ENCODE measurements at places on chromosomes 2 and 18. TPM values are rescaled to one million over a fixed set of nuclear protein-coding genes. Genes with fewer than 3 reads are reported as not detected.

The INO80B gene
- 39.2 TPM for total RNA-seq

The AQP12A gene
- total RNA-seq: not detected

The CAPN14 gene
- total RNA-seq: 0.65 TPM

The NPPC gene
- 1.1 TPM for total RNA-seq

The DOK6 gene
- not detected for total RNA-seq

The CHN1 gene
- total RNA-seq: 5.3 TPM

The SERPINB11 gene
- not detected for total RNA-seq

The FER1L5 gene
- total RNA-seq: not detected

GRCh38 chr18:66571845-66572244 lies 32.0 kb downstream of the CDH19 start:
- H3K36me3 ChIP-seq: no peaks in the 10 kb centered on the region
- no peak overlapping the region for H3K27ac ChIP-seq
- no peak overlapping the region for H3K4me3 ChIP-seq

DNA sequence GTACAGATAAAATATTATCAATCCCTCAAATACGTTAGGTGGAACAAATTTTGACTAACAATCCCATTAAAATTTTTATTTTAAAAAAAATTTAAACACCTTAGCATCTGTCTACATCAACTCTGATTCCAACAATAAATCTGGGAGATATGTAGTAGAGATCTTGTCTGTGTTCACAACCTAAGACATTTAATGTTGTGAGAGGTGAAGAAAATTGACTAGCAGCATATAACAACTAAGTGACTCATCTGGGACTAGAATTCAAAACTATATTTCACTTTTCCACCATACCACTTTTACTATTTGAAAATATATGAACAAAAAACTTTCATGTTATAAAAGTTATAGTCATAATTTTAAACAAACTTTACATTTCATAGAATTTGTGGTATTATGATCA lies 97.9 kb downstream of the ATAD2B start:
- DNase-seq: no peak
- H3K27ac ChIP-seq: no peak overlapping the region
- no peaks in the 10 kb centered on the region for H3K27me3 ChIP-seq
- no peak overlapping the region for H3K4me3 ChIP-seq

DNA sequence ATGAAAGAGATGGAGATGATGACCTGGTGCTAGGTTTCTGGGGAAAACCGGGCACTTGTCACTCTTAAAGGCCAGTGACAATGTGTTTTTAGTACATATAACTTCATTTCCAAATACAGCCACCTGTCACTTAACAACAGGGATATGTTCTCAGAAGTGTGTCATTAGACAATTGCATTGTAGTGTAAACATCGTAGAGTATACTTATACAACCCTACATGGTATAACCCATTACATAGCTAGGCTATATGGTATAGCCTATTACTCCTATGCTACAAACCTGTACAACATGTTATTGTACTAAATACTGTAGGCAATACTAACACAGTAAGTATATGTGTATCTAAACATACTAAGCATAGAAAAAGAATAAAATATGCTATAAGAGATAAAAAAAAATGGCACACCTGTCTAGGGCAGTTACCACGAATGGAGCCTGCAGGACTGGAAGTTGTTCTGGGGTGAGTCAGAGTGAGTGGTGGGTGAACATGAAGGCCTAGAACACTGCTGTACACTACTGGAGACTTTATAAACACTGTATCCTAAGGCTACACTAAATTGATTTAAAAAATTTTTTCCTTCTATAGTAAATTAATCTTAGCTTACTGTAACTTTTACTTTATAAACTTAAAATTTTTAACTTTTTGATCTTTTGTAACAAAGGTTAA lies 123.2 kb downstream of the THADA start:
- H3K4me3 ChIP-seq: no peak overlapping the region
- no peaks in the 10 kb centered on the region for H3K27me3 ChIP-seq
- peaks cover 2% of the 10 kb centered on the region for H3K36me3 ChIP-seq
- H3K27ac ChIP-seq: no peak overlapping the region

GRCh38 chr2:179612591-179613298 lies 248.7 kb downstream of the ZNF385B start:
- H3K27me3 ChIP-seq: no peaks in the 10 kb centered on the region
- no peak overlapping the region for H3K27ac ChIP-seq
- H3K4me1 ChIP-seq: no peaks in the 10 kb centered on the region
- H3K36me3 ChIP-seq: no peaks in the 10 kb centered on the region
- H3K4me3 ChIP-seq: no peak overlapping the region

GRCh38 chr2:199258291-199258690 lies 199.4 kb downstream of the SATB2 start:
- peaks cover 7% of the 10 kb centered on the region for H3K36me3 ChIP-seq
- DNase-seq: no peak
- H3K4me1 ChIP-seq: no peaks in the 10 kb centered on the region
- no peak overlapping the region for H3K4me3 ChIP-seq
- H3K27ac ChIP-seq: no peak overlapping the region
- no peaks in the 10 kb centered on the region for H3K27me3 ChIP-seq

GRCh38 chr18:61400716-61401115 lies 67.5 kb downstream of the CDH20 start:
- no peak overlapping the region for H3K4me3 ChIP-seq
- no peak for DNase-seq
- no peak overlapping the region for H3K27ac ChIP-seq
- H3K27me3 ChIP-seq: no peaks in the 10 kb centered on the region

DNA sequence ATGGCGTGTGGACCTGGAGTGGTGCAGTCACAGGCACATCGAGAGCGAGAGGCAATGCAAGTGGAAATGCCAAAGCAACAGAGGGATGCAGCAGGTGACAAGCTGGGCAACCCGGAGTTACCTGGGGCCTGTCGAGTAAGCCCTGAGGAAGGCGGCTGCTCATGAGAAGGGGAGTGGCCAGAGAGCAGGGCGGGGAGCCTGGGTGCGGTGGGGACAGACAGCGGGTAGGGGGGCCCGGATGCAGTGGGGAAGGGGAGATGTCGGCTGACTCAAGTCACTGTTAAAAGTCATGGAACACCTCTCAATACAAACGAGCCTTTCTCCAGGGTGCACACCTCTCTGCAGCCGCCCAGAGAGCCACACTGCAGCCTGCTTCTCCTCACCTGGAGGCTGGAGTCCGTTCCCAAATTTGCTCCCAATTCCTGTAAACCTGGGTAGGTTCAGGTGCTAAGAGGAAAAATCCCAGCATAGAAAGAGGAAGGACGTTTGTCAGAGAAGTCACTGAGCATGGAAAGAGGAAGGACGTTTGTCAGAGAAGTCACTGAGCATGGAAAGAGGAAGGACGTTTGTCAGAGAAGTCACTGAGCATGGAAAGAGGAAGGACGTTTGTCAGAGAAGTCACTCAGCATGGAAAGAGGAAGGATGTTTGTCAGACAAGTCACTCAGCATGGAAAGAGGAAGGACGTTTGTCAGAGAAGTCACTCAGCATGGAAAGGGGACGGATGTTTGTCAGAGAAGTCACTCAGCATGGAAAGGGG lies 71.7 kb upstream of the TWIST2 start:
- no peak overlapping the region for H3K27ac ChIP-seq
- H3K27me3 ChIP-seq: no peaks in the 10 kb centered on the region
- no peaks in the 10 kb centered on the region for H3K36me3 ChIP-seq
- H3K4me3 ChIP-seq: no peak overlapping the region

GRCh38 chr18:45525301-45525700 lies 90.0 kb upstream of the SLC14A2 start:
- no peak overlapping the region for H3K27ac ChIP-seq
- DNase-seq: no peak
- H3K27me3 ChIP-seq: peaks cover 18% of the 10 kb centered on the region
- H3K36me3 ChIP-seq: no peaks in the 10 kb centered on the region

GRCh38 chr2:218465987-218466633 lies 47.2 kb downstream of the VIL1 start:
- no peaks in the 10 kb centered on the region for H3K27me3 ChIP-seq
- H3K4me3 ChIP-seq: no peak overlapping the region
- H3K4me1 ChIP-seq: no peaks in the 10 kb centered on the region
- no peak for DNase-seq
- no peak overlapping the region for H3K27ac ChIP-seq

DNA sequence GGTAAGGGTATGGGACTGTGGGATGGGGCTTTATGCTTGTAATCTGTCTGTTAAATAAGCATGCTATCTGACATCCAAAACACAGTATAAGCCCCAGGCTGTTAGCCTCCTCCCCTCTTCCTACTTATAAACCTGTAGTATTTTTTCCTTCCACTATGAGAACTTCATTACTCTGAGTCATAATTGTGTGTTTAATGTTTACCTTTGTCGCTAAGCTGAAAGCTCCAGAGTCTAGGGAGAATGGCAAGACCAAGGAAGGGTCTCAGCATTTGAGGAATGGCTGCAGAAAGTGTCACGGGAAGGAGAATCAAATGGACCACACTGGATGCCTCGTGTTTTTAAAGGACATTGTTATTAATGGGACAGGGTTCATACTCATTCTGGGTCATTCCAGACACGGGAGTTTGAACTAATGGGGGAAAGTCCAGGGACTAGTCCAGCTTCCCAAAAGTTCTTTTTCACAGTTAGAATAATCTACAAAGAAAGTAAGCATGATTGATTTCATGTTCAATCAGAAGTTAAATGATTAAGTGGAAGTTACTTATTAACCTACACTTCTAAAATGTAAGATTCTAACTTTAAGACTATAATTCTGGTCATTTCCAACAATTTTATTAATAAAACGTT lies 292.2 kb downstream of the AFF3 start:
- no peaks in the 10 kb centered on the region for H3K27me3 ChIP-seq
- no peaks in the 10 kb centered on the region for H3K4me1 ChIP-seq
- no peak overlapping the region for H3K4me3 ChIP-seq
- no peak for DNase-seq

GRCh38 chr18:13425357-13426091 lies 207.0 kb downstream of the LDLRAD4 start:
- H3K27ac ChIP-seq: no peak overlapping the region
- H3K27me3 ChIP-seq: no peaks in the 10 kb centered on the region
- no peak overlapping the region for H3K4me3 ChIP-seq
- no peaks in the 10 kb centered on the region for H3K36me3 ChIP-seq
- H3K4me1 ChIP-seq: peaks cover 40% of the 10 kb centered on the region

- no peaks in the 10 kb centered on the region for H3K27me3 ChIP-seq
- H3K27ac ChIP-seq: no peak overlapping the region
- no peaks in the 10 kb centered on the region for H3K36me3 ChIP-seq
- no peak overlapping the region for H3K4me3 ChIP-seq
Observed at GRCh38 chr2:127153691-127154158, 46.8 kb upstream of the BIN1 start.

DNA sequence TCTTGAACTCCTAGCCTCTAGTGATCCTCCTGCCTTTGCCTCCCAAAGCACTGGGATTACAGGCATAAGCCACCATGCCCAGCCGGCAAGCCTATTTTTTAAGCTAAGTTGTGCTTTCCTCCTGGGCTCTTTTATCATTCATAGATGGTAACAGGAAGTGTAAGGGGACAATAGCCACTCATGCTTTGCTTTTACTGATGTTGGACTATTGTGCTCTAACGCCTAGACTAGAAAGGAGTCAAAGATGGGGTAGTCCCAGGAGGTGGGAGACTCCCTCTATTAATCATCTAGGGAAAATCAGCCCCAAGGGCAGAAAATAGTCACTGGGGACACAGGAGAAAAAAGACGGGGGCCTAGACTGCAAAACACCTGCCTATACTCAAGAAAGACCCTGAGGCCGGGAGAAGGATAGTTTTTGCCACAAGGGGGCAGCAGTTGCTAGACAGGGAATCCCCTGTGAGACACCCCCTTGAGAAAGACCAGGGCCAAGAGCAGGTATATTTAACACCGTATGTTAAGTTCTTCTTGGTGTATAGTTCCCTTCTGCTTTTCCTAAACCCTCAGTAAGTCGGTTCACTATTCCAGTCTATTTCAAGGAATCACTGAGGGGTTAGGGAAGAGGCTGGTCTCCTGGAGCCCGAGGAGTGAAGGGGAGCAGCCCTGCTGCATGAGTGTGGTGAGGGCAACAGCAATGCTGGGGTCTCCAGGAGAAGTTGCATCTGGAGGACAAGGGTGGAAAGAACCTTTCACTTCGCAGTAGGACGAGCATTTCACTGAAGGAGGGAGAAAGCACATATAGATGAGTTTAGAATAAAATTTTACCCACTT lies 2.1 kb upstream of the CXCR1 start:
- peak; percentile 75 for DNase-seq
- no peaks in the 10 kb centered on the region for H3K36me3 ChIP-seq
- no peaks in the 10 kb centered on the region for H3K27me3 ChIP-seq
- H3K27ac ChIP-seq: no peak overlapping the region
- H3K4me1 ChIP-seq: peaks cover 14% of the 10 kb centered on the region

DNA sequence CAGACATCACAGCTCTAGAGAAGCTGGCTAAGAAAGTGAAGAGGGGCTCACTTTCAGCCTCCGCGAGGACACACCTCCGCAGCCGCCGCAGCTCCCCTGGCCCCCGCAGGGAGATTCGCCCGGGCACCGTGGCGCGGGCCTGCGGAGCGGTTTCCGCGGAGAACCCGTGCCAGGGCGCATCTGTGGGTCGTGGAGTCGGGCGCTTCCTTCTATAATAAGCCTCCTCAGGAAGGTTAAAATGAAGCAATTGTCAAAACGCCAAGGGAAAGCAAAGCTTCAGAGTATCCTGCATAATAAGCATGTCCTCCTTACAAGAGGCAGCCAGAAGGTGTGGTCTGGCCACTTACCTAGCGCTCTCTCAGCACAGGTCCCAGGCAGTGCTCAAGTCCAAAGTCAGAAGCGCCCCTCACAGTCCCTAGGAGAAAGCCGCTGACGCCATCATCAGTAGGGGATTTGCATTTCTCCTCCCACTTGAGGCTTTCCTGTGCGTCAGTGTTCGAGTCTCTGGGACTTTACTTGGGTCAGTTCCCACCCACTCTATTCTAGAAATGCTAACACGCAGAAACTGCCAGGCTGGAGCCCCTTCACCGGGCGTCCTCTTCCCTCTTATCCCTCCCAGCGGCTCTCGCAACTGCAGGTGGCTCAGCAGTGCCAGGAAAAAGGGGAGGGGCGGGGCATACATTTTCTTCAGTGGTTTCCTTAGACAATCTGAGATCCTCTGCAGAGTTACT lies at the start of gene STAT4:
Gene STAT4, minus strand, starts transcription at position 395 of the 731 bp plus-strand sequence. CDS start 2,791 bp downstream, outside the sequence.
- H3K27ac ChIP-seq: peak within 1 kb of the TSS; percentile 63
- DNase-seq: peak; percentile 91
- peak within 1 kb of the TSS; percentile 83 for H3K4me3 ChIP-seq

GRCh38 chr2:204279819-204280218 lies 265.5 kb upstream of the PARD3B start:
- peaks cover 55% of the 10 kb centered on the region for H3K27me3 ChIP-seq
- no peak for DNase-seq
- H3K27ac ChIP-seq: no peak overlapping the region
- no peak overlapping the region for H3K4me3 ChIP-seq
- no peaks in the 10 kb centered on the region for H3K36me3 ChIP-seq
- H3K4me1 ChIP-seq: no peaks in the 10 kb centered on the region

GRCh38 chr2:45782986-45783385 lies 131.5 kb downstream of the PRKCE start:
- DNase-seq: no peak
- no peak overlapping the region for H3K4me3 ChIP-seq
- H3K27me3 ChIP-seq: no peaks in the 10 kb centered on the region
- no peak overlapping the region for H3K27ac ChIP-seq

- H3K4me3 ChIP-seq: no peak overlapping the region
- no peaks in the 10 kb centered on the region for H3K27me3 ChIP-seq
- H3K36me3 ChIP-seq: no peaks in the 10 kb centered on the region
- no peak overlapping the region for H3K27ac ChIP-seq
Observed at GRCh38 chr2:100017633-100018032, 124.8 kb downstream of the AFF3 start.

All from activated T-cell treated with anti-CD3 and anti-CD28 coated beads, Interleukin-2, amount 50 U/mL, for 72 hours (primary cell).